KBM-7 (cell line): ENCODE measurements at places on chromosomes 16 and 17.

GRCh38 chr17:65058593-65058992 lies 2.1 kb upstream of the GNA13 start:
- DNase-seq: no peak

- DNase-seq: no peak
These were observed 20.7 kb downstream of the CNTNAP4 start for GRCh38 chr16:76297941-76298340.

GRCh38 chr17:78045316-78045715 lies 83.2 kb downstream of the TMC6 start:
- no peak for DNase-seq

DNA sequence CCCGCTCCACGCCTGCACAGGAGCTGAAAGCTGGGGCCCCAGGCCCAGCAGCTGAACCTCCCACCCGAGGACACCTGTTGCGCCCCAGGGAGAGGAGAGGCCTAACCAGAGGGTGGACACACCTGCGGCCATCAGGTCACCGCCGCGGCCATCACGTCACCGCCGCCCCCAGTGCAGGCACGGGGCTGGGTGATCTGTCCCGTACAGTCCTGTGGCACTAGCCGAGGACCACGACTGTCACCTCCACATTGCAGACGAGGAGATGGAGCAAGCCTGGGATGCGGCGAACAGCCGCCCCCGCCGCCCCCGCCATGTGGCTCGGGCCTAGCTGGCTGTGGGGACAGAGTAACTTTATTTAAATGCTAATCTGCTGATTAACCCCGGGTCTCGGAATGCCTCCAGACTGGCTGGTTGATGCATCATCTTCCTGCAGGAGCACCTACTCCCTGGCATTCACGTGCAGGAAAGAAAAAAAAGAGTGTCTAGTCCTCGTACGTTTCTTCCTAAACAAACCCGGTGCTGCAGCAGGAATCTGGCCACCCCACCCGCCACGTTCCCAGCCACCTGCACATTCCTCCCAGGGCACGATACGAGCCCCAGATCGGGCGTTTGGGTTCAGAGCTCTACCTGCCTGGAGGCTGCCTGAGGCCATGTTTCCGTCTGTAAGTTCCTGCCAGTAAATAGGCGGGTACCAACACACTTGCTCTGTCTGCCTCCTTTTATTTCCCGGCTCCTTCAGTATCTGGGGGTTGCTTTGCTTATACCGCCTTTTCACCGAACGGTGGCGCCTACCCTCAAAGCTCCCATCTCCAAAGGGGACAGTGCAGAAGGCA lies 29.9 kb downstream of the PIEZO1 start:
- no peak for DNase-seq

DNA sequence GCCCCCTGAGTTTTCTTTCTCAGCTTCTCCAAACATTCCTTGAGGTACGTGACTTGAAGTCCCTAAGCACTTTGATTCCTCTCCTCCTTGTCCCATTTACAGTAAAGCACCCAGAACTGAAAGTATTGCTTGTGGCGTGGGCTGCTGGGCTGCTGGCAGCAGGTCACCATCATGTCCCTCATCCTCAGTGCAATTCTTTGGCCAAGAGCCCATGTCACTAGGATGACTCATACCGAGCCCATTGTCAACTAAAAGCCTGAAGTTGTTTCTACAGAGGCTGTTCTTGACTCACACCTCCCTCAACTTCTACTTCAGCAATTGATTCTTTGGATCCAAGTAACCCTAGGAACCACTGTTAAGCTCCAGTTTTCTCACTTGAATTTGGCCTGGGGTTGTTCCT lies 54.3 kb downstream of the KPNA2 start:
- no peak for DNase-seq

- DNase-seq: peak; percentile 88
These were observed 13.7 kb upstream of the MMP2 start for GRCh38 chr16:55465077-55465896.

DNA sequence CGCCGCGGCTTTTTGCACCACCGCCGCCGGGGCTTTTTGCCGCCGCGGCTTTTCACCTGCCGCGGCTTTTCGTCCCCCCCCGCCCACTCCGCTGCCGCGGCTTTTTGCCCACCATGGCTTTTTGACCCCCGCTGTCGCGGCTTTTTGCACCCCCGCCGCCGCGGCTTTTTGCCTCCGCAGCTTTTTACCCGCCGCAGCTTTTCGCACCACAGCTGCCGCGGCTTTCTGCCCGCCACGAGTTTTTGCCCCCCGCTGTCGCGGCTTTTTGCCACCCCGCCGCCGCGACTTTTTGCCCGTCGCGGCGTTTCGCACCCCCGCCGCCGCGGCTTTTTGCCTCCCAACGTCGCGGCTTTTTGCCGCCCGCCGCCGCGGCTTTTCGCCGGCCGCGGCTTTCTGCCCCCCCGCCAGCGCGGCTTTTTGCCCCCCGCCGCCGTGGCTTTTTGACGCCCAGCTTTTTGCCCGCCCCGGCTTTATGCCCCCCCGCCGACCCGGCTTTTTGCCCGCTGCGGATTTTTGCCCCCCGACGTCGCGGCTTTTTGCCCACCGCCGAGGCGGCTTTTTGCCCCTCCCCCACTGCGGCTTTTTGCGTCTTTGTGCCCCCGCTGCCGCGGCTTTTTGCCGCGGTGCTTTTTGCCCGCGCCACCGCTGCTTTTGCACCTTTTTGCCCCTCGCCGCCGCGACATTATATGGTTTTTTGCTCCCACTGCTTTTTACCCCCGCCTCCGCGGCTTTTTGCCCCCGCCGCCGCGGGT lies 1343.6 kb downstream of the TP53TG3F start:
- DNase-seq: no peak

DNA sequence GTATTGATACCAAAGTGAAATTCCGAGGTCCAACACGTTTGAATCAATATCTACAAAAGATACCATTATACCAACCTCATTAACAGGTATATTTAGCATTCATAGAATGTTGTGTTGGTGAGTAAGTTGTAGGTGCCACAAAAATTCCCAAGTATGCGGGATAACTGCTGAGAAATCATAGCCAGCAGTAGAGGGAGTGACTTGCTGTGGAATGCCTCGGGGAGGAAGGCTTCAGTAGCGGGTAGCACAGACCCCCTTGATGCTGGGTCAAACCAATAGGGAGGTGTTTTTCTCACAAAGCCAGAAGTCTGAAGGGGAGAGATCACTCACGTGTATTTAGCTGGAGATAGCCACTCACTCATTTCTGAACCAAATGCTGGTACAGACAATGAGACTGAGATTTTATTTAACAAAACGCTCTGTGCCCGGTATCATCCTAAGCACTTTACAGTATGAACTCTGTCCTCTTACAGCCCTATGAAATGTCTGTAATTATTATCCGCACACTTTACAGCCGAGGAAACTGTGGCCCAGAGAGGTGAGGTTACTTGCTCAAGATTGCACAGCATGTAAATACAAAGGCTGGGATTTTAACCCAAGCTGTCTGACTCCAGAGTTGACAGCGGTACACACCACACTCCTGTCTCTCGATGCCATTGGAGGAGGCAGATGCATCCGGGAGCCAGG lies 23.1 kb downstream of the HSBP1 start:
- no peak for DNase-seq

GRCh38 chr16:30485818-30486436 lies 13.4 kb downstream of the ITGAL start:
- DNase-seq: no peak

DNA sequence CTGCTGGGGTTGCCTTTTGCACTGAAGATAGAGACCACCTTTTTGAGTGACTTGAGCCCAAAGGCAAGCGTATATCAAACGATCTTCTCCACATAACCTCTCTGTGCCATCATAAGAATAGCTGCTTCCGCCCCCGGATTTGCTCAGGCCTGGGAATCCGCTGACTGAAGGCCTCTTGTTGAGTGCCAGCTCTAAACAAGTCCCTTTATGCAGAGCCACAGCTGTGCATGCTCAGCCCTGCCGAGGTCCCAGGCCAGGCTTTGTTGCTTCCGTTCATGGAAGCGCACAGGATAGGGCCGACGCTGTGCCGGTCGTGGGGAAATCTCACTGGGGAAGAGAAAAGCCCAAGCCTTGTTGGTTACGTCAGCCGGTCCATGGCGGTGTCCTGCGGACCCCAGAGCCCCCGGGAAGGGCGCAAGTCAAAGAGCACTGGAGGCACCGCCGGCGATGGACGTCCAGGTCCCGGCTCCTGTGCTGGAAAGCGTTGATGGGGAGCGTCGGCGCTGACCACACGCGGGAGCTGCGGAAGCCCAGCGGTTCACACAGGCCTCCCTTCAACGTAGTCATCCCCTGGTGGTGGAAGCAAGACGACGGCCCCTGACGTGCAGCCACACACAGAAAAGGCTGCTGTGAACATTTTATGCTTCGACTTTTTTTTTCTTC lies 23.5 kb upstream of the RPL13 start:
- no peak for DNase-seq

- no peak for DNase-seq
These were observed 298.4 kb upstream of the SALL1 start for GRCh38 chr16:51449441-51449840.

- DNase-seq: no peak
These were observed 72.5 kb upstream of the AXIN2 start for GRCh38 chr17:65633988-65634387.

DNA sequence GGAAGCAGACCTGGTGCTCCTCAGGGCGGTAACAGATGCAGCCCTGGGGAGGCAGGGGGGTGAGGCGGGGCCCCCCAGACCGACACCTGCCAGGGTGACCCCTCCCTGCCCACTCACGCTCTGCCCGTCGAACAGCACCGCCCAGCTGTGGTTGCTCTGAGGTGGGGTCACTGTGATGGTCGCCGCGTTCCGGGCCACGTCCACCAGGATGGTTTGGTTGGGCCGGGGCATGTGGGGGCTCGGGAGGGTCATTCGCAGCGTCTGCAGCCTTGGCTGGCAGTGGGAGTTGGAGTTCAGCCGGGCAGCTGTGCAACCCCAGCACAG lies 692 bp downstream of the BRICD5 start:
- no peak for DNase-seq

DNA sequence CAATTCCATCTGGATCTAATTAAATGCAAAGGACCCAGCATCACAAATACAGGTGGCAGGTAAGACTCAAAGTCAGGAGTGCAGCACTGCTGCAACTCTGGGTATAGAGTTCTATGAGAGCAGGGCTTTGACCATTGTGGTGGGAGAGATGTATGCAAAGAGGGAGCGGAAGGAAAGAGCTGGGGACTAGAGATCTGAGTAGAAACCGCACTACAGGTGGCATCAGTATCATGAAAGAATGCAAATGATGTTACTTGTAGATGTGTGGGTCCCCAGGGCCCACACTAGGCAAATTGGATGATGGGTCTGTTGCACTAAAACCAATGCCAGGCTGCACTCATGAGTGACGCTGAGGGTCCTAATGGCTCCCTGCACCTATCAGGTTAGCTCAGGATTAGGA lies 287.1 kb upstream of the ASIC2 start:
- no peak for DNase-seq

- peak; percentile 94 for DNase-seq
These were observed 36.7 kb downstream of the CMIP start for GRCh38 chr16:81481207-81481821.

DNA sequence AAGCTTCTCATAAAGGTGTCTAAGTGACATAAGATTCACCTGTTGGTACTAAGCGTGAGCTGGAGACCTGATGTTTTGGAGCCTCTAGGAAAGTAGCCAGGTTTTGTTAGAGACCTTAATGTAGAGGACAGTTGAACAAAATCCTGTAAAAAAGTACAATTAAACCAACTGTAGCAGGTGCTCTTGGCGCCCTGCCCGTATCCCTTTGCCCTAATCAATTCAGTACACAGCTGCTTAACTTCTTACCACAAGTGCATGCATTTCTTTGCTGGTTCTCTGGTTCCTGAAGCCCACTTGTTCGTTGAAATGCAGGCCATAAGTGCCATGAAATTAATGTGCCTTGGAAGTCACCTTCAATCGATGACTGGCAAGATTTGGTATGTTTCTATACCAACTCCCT lies 24.4 kb downstream of the GLP2R start:
- DNase-seq: no peak

GRCh38 chr17:37470181-37470580 lies 19.5 kb upstream of the DUSP14 start:
- no peak for DNase-seq

DNA sequence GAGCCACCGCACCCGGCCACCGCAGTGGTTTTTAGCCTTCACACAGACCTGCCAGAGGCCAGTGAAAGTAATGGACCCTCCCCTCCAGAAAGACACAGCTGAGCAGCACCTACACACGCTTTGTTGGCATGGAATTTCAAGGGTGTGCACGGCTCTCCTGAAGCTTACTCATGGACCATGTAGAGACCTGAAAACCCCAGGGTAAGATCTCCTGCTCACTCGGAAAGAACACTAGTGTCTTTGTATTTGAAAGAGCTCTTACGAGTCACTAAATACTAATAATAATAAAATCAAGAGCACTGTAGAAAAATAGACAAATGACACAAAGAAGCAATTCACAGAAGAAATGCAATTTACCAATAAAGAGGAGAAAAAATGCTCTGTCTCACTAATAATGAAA lies 20.0 kb downstream of the SLC43A2 start:
- no peak for DNase-seq

DNA sequence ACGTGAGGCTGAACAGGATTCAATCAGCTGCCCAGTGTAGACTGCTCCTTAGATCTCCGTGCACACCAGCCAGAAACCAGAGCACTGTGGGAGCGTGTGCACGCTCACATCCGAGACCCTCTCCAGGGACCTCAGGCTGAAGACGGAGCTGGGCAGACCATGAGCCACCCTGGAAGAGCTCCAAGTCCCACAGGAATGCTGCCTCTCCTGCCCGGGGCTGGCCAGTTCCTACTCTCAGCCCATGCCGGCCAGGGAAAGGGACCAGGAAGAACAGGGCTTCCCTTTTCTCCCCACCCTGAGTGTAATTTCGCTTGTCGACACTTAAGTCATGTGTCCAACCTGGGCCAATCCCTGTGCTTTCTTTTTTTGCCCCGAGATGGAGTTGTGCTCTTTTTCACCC lies 6.9 kb downstream of the ALYREF start:
- no peak for DNase-seq

GRCh38 chr16:15498427-15499175 lies 64.2 kb downstream of the BMERB1 start:
- no peak for DNase-seq

DNA sequence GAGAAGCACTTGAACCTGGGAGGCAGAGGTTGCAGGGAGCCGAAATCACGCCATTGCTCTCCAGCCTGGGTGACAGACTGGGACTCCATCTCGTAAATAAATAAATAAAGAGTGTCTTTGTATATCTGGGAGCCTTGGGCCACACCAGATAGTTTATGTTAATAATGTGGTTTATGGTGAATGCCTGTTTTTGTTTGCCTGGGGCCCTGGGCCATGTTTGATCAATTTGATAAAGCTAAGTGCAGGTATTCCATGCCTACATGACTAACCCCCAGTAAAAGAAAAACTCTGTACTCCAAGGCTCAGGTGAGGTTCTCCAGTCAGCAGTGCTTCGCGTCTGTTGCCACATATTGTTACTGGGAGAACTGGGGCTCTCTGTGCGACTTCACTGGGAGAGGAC lies 15.1 kb downstream of the SCIMP start:
- DNase-seq: no peak

GRCh38 chr16:28140788-28141618 lies 70.8 kb downstream of the XPO6 start:
- peak; percentile 29 for DNase-seq
